ENCODE measurements at places on chromosomes 12 and 14.

- DNase-seq, result no peak
Observed at GRCh38 chr12:80632835-80633234, 74.6 kb upstream of the MYF6 start.

DNA sequence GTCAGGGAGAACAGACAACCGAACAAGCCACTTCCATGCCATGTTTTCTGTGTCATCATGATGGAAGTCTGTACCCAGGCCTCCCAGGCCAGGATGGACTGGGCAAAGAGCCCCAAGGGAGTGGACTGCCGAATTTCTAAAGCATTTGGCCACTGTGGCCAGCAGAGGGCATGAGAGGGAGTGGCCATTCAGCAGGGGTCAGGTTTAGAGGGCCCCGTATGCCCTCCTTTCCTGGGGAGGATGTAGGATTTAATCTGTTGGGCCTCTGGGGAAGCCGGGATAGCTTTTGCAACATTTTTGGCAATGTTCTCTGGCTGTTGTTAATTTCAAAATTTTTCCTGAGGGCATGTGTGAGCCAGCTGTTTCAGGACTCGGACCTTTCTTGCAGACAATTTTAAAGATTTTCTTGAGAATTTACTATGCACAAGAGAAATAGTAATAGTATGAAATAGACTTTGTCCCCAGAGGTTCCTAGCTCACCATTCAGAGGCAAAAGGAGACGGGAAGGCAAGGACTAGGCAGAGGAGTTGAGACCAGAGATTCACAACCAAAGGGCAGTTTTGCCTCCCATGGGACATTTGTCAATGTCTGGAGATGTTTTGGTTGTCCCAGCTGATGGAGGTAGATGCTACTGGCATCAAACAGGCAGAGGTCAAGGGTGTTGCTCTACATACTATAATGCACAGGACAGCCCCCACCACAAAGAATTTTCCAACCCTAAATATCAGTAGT, 18.0 kb downstream of the ACACB start:
- DNase-seq, result no peak

DNA sequence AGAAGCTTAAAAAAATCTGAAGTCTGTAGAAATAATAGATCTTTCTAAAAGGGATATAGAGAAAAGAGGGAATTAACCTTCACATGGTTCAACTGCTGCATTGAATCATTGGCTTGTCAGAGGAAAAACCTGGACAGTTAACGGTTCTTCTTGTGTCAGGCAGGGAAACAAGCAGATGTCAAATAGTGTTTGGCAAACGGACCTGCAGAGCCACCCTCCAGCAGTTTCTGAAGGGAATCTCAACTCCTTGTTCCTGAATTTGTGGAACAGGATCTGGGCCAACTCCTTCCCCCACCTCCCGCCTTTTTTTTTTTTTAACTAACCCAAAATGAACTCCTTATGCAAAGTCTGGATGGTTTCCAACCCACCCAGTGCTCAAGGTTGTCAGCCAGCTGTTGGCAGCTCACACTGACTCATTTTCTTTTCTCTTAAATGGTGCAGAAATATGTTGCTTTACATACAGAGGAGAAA, 187.3 kb downstream of the CAND1 start:
- DNase-seq, result no peak

DNA sequence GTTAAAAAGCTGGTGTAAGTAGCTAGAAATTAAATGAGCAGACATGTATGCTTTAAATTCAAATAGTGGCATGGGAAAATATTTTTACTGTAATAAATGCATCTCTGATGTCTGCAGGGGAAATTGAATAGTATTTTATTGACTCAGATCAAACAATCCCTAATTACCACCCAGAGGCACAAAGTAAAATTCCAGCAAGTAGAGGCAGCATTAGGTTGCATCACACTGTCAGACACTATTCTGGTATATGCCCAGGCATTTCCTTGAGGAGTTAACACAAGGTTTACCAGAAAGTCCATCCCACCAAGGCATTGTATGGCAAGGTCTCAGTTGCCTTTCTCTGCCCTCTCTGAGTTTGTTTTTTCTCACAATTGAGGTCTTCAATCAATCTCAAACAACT, 201.6 kb upstream of the KITLG start:
- no peak for DNase-seq

- no peak for DNase-seq
Observed at GRCh38 chr14:104361921-104362681, 217.5 kb upstream of the C14orf180 start.

DNA sequence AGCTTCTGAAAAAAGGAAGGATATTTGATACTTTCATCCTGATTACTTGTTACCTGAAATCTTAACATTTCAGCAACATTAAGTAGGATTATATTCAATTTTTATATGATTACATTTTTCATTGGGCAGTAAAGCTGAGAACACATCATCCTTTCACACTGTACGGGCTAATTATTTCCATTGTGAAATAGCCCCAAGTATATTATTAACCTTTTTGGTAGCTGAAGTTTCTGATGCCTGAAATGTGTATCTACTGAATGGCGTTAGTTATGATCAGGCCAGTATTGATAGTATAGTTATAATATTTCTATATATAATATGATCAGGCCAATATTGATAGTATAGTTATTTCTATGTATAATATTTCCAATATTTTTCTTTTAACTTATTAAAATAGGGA, 10.1 kb downstream of the SPATS2 start:
- DNase-seq, result no peak

GRCh38 chr14:34610101-34610500, 19.8 kb downstream of the SNX6 start:
- no peak for DNase-seq

DNA sequence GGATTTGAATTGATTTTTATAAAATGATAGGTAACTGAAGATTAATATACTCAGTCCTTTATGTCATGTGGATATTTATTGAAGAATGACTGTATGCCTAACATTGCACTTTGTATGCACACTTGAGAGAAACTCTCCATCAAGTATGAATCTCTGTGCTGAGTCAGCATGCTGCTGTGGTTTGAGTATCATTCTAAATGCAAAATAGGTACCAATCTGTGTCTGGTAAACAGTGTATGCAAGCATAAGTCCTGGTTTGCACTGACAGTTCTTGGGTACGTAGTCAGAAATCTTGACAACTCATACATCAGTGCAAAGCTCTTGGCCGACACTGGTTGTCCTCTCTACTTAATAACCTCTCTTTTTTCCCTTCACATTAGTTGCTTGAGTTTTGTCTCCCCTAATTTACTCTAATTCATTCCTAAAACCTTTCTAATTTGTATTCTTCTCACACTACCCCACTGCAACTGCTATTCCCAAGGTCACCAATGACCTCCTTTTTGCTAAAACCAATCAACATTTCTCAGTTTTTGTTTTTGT, 21.8 kb downstream of the MGAT4C start:
- no peak for DNase-seq

- DNase-seq, result peak; percentile 60
Observed at GRCh38 chr14:75126679-75127473, at the start of gene NEK9. Gene NEK9 (minus strand): TSS chr14:75127048. CDS start chr14:75126921, 127 bp downstream.

- peak; percentile 2 for DNase-seq
Observed at GRCh38 chr12:57280211-57281062, 29.4 kb upstream of the STAC3 start.

DNA sequence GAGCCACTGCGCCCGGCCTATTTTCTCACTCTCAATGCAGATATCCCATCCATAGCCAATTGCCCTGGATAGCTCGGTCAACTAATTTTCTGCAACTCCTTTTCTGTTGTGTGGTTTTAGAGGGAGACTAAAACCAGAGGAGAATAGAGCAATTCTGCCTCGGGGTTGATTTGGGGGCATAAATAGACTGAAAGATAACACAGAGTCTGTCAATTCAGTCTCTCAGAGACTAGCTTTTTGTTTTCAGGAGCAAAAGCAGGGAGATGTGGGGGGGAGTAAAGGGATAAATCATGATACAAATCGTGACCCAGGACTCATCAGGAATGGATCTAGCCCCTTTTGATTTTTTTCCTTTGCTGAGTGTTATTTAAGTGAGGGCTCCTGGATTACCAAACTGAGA, 6.5 kb downstream of the COPZ1 start:
- DNase-seq, result no peak

- DNase-seq, result no peak
Observed at GRCh38 chr12:130447655-130447965, 109.9 kb downstream of the PIWIL1 start.

DNA sequence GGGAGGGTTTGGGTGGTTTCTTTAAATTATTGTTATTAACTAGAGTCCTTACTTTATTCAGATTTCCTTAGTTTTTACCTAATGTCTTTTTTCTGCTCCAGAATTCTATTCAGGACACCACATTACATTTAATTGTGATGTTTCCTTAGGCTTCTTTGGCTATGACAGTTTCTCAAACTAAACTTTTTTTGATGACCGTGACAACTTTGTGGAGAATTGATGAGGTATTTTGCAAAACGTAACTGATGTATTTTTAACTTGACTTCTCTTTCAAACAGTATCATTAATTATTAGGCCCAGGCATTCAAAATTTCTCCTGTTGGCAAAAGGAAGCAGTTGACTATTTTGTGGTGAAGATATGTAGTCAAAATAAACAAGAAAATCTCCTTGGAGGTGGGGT, 10.5 kb downstream of the RNASE6 start:
- no peak for DNase-seq

- no peak for DNase-seq
Observed at GRCh38 chr14:101374373-101375338, 186.6 kb upstream of the DIO3 start.

DNA sequence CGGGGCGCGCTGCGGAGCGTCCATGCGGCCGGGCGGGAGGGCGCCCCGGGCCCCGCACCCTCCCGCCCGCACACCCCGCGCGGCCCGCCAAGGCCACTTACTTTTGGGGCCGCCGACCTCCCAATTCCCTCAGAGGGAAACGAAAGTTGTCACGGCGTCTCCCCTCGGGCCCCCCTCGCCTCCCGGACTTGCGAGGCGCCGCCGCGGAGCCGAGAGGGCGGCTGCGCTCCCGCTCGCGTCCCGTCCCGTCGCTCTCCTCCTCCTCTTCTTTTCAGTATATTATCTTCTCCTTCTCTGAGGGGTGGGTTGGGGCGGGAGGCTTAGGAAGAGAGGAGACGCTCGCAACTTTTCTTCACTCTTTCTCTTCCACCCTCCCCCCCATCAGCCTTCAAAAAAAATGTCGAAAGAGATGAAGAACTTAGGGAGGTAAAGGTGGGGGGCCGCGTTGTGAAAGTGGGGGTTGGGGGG, 613 bp downstream of the DUSP16 start:
- DNase-seq, result no peak

- no peak for DNase-seq
Observed at GRCh38 chr12:1502831-1503230, 91.5 kb downstream of the FBXL14 start.

GRCh38 chr12:56787498-56787897, 24.4 kb downstream of the HSD17B6 start:
- no peak for DNase-seq

GRCh38 chr14:51507906-51508511, 143.7 kb upstream of the FRMD6 start:
- DNase-seq, result peak; percentile 29

- DNase-seq, result peak; percentile 100
Observed at GRCh38 chr14:24141097-24141880, at the start of gene EMC9. Gene EMC9 (minus strand): TSS chr14:24141591. CDS start chr14:24141304, 287 bp downstream.

DNA sequence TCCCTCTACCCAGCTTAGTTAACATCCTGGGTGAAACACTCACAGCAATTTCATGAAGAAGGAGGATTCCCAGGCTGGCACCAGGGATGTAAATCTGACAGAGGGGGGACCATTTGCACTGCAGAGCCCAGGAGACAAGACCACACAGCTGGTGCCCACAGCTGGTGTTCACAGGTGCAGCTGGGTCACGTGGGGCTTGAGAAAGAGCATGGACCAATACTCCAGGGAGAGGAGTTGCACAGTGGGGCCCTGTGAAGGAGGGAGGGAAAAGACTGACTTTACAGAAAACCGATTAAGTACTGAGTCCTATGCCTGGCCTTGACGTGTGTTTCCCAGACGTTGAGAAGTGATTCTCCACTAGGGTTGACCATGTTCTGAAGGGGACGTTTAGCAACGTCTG, 1316.7 kb upstream of the TMEM132C start:
- no peak for DNase-seq

- DNase-seq, result no peak
Observed at GRCh38 chr14:37810094-37810801, 214.8 kb downstream of the TTC6 start.

DNA sequence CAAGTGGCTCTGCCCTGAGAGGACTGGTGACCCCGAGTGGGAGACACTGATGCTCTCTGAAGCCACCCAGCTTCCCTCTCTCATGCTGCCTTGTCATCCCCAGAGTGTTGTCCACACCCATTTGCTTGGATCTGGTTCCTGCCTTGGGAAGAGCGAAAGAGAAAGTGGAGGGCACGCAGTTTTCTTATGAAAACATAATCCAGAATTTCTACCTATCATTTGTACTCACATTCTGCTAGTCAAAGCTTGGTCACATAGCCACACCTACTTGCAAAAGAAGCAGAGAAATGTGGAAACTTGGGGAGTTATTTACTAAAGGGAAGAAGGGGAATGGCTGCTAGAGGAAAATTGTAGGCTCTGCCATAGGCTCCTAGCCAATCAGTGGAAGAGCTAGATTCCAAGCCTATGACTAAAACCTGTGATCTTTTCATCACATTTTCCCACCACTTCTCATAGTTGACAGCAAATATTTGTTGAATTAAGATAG, 326.3 kb downstream of the ZFP36L1 start:
- DNase-seq, result no peak

DNA sequence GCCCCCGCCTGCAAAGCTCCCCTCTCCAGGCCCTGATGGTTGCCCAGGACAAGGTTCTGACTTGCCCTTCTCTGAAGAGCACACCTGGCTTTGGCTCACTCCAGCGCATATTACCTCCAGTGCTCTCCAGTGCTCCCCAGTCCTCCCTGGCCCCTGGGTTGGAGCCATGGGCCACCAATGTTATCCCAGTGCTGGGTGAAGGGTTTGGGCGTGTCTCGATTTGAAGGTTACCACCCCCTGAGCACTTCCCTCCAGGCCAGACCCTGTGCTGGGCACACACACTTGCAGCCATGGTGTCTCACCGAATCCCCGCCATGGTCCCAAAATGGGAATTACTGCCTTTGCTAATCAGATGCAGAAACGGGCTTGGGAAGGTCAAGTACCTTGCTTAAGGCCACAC, 11.1 kb downstream of the RITA1 start:
- no peak for DNase-seq

DNA sequence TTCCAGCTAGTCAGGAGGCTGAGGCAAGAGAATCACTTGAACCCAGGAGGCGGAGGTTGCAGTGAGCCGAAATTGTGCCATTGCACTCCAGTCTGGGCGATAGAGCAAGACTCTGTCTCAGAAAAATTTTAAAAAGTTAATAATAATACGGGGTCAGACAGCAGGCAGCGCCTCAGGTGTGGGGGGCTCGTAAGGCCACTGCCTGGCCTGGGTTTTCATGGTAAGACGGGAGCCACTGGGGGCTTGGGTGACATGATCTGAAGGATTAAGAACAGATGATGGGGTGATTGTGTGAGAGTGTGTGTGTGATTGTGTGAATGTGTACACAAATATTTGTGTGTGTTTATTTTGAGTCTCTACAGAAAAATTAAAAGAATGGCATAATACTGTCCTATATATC, 23.6 kb downstream of the BCL7A start:
- no peak for DNase-seq

GRCh38 chr12:54300732-54301427, at the start of gene NFE2:
Gene NFE2 (minus strand): TSS chr12:54301015. CDS start chr12:54295248, 5,767 bp downstream.
- DNase-seq, result peak; percentile 2

Measured in SHP77 treated with DMSO at 0.1 percent for 48 hours (cell line).